Posterior vena cava (tissue), 2 donors: ENCODE measurements at places on chromosomes 16 and 17. TPM values are rescaled to one million over a fixed set of nuclear protein-coding genes. Genes with fewer than 3 reads are reported as not detected.
A peak's percentile ranks its signal among the peaks of the same experiment; 100 is the strongest.

DNA sequence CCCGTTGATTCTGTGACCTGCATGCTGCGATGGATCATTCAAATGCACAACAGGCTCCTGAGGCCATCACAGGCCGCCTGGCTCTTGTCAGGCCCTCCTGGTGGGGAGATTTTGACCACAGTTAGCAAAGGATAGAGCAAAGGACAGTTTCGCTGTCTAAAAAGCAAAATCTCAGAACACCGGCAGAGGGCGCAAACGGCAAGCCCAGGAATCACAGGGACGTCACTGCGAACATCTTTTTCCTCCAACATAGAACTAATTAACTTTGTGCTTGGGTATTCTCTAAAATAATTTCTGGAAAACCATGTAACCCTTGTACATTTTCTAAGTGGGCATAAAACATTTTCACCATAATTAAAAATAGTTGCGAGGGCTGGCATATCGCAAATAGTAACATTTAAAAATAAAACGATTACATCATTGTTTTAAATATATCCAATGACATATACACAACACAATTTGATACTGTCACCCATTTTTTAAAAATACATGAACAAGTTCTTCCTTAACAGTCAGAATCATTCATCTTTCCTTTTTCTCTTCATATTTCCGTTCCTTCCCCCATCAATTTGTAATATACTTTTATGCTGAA lies 19.7 kb upstream of the SLC47A1 start:
- DNase-seq: no peak

- DNase-seq: no peak
These were observed 6.5 kb upstream of the CDH5 start for GRCh38 chr16:66359811-66360608.

DNA sequence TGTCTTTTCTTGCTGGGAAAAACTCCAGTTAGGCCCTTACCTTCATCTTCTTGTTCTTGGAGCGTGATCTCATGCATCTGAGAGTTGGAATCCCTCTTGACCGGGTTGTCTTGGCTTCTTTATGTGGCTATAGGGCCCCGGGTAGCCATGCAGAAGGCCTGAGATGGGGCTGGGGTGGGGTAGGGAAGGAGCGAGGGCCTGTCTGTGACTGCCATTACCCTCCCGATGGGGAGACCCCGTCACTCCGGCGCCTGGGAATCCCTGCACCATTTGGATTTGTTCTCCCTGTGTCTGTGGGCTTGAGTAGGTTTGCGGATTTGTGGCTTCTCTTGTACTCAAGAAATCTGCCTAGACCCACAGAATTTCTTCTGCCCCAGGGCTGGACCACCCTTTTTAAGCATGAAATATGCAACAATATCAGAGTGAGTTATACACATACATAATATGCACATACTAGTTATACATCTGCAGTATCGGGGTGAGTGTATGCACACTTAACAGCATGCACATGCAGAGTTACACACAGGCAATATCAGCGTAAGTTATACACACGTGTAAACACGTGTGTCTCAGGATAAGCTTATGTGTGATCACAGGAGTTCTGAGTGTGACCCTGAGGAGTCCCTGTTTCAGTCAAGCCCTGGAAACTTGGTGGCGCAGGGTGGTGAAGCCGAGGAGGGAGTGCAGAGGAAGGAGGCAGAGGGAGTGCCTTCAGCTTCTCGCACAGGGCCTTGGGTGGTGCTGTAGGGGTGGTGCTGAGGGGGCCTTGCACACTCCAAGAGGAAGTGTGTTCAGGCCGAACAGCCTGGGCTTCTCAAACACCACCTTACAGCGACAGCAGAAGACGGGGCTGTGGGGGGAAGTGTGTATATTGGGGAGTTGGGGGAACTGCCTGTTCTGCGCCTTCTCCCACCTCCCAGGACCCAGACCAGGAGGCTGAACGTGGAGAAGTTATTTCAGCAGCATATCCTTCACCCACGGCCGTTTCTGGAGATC lies 18.5 kb downstream of the CCDC42 start:
- peak; percentile 67 for DNase-seq

The FAM20A gene
- 29.9 TPM for total RNA-seq
